ENCODE measurements at places on chromosomes 16 and 17. TPM values are rescaled to one million over a fixed set of nuclear protein-coding genes. Genes with fewer than 3 reads are reported as not detected.

GRCh38 chr17:44335564-44335963, 9.5 kb upstream of the GRN start:
- DNase-seq, result no peak

- no peak for DNase-seq
These were observed 42.6 kb upstream of the SKAP1 start for GRCh38 chr17:48472411-48473281.

DNA sequence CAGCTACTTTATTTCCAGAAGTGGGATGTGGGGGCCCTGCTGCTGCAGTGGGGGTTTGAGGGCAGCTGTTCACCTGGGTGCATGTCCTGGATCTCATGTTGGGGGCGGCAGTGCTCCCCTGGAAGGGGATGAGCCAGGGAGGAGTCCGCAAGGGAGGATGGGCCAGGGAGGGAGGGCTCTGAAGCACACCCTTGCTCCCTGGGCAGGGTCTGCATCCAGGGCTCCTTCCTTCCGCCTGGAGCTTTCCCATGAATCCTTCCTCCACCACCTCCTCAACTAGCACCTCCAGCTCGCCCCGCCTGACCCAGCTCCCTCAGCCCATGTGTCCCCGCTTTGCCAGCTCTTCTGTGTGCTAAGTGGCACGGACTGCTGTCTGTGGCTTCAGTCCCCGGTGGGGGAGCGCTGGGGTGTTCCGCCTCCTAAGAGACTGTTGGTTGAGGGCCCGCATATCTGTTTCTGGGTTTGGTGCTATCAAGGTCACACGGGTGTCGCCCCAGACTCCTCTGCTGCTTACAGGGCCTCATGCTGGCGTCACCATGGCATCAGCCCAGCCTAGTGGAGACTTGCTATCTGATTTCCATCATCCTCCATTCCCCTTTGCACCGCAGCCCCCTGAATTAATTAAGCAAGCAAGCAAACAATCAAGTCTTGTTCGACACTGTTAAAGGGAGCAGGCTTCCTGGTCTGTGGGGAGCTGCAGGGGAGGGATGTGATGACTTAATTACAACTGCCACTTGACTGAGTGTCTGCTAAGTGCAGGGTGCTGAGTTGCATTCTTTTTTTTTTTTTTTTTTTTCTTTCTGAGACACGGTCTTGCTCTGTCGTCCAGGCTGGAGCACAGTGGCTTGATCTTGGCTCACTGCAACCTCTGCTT, 71.8 kb downstream of the PRKCA start:
- DNase-seq, result no peak

GRCh38 chr16:87931504-87931903, 4.8 kb downstream of the CA5A start:
- DNase-seq, result no peak

DNA sequence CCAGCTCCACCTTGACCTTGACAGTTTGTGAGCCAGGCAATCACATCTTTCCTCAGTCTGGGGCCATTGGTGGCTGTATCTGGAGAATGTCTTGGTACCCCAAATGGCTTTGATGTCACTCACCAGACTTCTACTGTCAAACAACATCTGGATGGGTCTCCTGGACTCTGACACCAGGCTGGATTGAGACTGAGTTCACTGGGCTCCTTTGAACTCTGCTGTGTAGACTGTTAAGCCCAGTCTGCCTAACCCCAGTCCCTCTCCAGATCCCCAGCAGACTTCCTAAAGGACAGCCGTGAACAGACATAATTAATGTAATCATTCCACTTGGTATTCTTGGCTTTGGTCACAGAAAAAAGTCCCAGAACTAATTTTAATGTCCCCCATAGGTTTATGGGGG, 84.1 kb upstream of the KIFC3 start:
- DNase-seq, result no peak

- DNase-seq, result no peak
These were observed 743 bp downstream of the WIPI1 start for GRCh38 chr17:68456339-68457167.

- DNase-seq, result no peak
These were observed 11.7 kb upstream of the CPPED1 start for GRCh38 chr16:12815361-12815760.

- DNase-seq, result no peak
These were observed 797 bp downstream of the PRCD start for GRCh38 chr17:76540381-76541300.

DNA sequence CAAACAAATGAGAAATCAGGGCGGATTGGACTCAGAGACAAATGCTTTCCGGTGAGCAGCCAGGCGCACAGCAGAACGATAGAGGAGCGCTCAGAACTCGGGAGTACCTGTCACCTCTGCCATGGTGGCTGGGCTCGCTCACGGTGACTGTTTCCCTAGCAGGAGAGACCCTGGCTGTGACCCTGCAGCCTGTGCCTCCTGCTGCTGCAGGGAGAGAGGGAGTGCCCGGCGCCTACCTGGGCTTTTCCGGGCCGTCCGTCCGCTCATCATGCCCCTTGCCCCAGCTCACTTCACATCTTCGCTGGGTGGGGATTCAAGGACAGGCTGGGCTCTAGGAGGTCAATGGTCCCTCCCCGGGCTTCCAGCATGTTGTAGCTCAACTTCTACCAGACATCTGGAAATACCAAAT, 14.1 kb upstream of the DNAH17 start:
- DNase-seq, result no peak

GRCh38 chr17:81483085-81483861, 29.3 kb downstream of the ACTG1 start:
- no peak for DNase-seq

- no peak for DNase-seq
These were observed 188.0 kb upstream of the FOXF1 start for GRCh38 chr16:86322283-86322682.

- DNase-seq, result no peak
These were observed 79.1 kb downstream of the TAOK1 start for GRCh38 chr17:29469276-29469675.

- DNase-seq, result no peak
These were observed 129.1 kb downstream of the STX8 start for GRCh38 chr17:9446528-9446927.

DNA sequence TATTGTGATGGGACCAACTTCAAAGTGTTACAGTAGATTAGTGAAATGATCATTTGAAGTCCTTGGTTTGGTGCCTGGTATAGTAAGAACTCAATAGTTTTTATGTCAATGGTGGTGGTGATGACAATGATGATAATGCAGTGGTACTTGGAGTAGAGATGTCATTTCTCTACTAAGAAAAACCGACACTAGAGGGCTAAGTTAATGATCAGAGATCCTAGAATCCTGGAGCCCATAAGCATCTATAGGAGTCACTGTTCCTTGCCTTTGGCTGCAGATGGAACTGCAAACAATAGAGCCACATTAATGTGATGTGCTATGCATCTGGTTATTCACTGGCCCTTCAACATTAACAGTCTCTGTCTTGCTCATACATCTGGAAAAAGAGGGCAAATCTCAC, 103.8 kb downstream of the ANKFN1 start:
- DNase-seq, result no peak

GRCh38 chr17:49576088-49576916, 631 bp downstream of the NXPH3 start:
- no peak for DNase-seq

GRCh38 chr16:14609716-14610115, 20.3 kb downstream of the PARN start:
- no peak for DNase-seq

DNA sequence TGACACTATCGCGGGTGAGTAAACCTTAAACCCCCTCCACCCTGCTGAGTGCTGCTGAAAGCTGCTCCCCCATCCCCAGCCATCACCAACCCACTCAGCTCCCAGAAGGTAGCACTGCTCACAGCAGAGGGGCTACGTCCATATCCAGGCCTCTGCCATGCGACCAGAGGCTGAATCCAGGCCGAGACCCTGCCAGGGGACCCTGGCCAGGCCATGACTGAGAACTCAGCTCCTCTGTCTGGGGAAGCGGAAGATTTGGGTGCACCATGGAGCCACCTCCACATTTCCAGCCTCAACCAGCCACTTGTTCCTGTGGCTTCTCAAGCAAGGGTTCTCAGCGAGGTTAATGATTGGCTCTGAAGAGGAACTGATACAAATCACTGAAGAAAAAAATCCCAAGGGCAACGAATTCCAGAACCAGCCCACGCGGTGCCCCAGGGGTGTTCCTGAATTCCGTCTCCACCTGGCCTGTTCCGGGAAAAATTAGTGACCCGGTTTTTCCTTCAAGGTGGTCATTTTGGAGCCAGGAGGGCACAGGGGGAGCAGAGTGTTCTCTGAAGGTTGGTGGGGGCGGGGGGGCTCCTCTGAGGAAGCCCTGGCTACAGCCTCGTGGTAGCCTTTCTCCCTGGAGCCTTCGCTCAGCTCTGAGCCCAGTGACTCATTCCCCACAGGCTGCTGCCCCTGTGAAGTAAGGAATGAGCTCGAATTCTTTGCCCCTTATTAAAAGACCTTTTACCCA, 9.3 kb upstream of the SLC16A5 start:
- DNase-seq, result no peak

GRCh38 chr16:20846030-20846429, 39.7 kb downstream of the REXO5 start:
- DNase-seq, result no peak

DNA sequence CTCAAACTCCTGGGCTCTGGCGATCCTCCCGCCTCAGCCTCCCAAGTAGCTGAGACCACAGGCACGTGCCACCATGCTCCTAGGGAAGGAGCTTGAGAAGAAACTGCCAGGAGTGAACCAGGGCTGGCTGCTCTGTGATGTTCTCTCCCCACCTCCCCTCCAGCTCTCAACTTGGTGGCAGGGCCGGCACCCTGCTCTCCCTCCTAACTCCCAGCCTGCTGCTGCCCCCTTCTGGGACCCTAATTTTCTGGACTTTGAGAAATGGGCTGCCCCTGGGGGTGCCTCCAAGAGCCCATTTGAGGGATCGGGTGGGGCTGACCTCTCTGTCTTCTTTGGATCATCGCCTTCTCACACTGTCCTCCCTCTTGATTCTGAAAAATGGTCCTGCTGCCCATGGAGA, 14.9 kb upstream of the STAT3 start:
- DNase-seq, result no peak

GRCh38 chr17:63402431-63403212, 43.5 kb downstream of the CYB561 start:
- no peak for DNase-seq

- no peak for DNase-seq
These were observed 8.5 kb downstream of the TP53I13 start for GRCh38 chr17:29577001-29577370.

- no peak for DNase-seq
These were observed 164.7 kb upstream of the CACNG5 start for GRCh38 chr17:66670206-66670605.

- DNase-seq, result no peak
These were observed 116.4 kb downstream of the HS3ST3A1 start for GRCh38 chr17:13485327-13485726.

DNA sequence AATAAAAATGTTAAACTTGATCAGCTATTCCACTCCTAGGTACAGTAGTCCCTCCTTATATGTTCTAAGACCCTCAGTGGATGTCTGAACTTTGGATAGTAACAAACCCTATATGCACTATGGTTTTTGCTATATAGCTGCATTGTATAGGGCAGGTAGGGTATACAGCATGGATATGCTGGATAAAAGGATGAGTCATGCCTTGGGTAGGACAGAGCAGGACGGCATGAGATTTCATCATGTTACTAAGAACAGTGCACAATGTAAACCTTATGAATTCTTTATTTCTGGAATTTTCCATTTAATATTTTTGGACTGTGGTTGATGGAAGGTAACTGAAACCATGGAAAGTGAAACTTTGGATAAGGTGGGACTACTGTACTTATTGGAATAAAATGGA, 235.1 kb downstream of the CEP112 start:
- no peak for DNase-seq

- no peak for DNase-seq
These were observed 255.3 kb upstream of the CDH11 start for GRCh38 chr16:65377195-65377594.

GRCh38 chr17:64056269-64057005, 36.0 kb upstream of the ICAM2 start:
- DNase-seq, result no peak

DNA sequence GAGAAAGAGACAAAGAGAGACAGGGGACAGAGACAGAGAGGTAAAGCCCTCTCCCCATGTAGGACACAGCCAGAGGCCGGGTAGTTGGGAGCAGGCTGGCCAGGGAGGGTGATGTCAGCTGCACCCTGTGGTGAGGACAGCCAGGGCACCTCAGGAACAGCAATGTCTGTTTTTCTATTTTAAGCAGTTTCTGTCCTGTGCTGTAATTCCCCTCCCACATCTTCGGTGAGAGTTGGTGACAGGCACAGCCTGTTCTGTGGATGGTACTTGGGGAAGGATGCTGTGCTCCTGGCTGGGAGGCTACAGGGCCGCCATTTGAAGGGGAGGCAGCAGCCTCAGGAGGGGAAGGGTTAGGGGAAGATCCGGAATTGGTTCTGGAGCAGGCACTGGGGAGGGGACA, 163.5 kb downstream of the SDK2 start:
- DNase-seq, result no peak

GRCh38 chr16:286491-287297, 3.7 kb downstream of the PDIA2 start:
- no peak for DNase-seq

DNA sequence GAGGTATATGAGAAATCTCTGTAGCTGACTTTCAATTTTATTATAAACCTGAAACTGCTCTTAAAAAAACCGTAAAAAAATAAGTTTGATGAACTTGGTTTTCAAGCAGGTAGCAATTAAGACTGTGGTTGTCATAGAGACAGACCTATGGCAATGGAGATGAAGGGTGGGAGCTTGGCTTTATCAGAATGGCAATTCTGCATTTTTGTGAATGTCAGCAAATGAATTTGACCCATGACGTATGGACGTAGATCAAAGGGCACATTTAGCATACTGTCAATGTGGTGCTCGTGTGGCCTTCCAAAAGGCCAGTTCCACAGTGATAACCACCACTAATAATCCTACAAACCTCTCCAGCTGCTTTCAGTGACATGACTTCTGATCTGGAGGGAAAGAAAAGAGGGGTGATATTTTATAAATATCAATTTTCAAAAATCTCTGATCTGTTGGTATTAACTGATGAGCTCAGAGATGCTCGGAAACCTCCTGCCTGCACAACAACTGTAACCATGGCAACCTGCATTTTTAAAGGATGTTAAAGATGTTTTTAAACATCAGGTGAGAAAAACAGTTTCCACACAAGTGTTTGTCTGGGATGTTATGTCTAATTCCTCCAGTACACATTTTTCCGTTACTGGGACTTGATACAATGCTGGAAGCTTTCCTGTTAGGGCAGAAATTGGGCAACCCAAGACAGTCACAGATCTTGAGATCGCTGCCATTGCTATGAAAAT, 533.7 kb downstream of the CDH13 start:
- DNase-seq, result no peak

PRAC2 gene
- not detected for total RNA-seq

PPL gene
- total RNA-seq, result 391 TPM

KRT40 gene
- total RNA-seq, result not detected

KRTAP1-1 gene
- not detected for total RNA-seq

PIGW gene
- 3.2 TPM for total RNA-seq

EXOC3L1 gene
- 2.5 TPM for total RNA-seq

C17orf113 gene
- 0.49 TPM for total RNA-seq

TMEM100 gene
- total RNA-seq, result 20.6 TPM

CDH13 gene
- 123 TPM for total RNA-seq

Data from vagina (tissue), 2 donors.